ENCODE measurements at places on chromosomes 13 and 19.

- DNase-seq, result no peak
Observed at GRCh38 chr19:11028146-11028545, 61.1 kb upstream of the LDLR start.

DNA sequence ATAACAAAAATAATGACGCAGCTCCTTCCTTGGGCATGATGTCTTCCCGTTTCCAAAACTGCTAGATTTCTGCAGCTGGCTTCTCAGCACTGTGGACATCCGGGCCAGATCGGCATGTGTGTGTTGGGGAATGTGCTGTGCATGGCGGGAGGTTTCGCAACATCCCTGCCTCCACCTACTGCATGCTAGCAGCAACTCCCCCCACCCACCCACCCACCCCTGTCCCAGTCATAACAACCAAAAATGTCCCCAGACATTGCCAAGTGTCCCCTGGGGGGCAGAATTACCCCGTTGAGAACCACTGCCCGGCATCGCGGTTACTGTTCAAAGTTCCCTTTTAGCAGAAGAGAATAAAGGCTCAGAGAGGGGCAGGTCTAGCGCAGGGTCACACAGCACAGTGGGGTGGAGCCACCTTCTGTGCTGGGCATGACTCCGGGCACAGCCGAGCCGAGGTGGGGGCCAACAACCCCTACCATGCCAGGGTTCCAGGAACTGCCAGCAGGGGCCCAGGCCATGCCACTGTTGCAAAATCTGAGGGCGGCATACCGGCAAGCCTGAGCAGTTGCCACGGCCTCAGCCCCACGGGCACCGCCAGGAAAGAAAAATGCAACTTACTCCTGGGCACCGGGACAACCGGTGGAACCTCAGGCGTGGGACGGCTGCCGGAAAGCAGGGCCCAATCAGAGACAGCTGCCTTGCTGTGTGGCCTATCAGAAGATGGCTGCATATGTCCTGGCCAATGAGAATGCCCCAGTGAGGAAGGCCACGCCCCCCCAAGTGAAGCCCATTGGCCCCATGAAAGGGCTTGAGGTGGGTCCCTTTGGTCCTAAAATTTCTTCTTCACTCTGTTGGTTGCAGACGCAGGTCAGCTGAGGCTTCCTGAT is 22.5 kb upstream of the NFIC start:
- peak; percentile 73 for DNase-seq

GRCh38 chr13:106958621-106959048 is 390.7 kb upstream of the ARGLU1 start:
- DNase-seq, result no peak

- DNase-seq, result no peak
Observed at GRCh38 chr13:40470660-40471059, 195.8 kb downstream of the FOXO1 start.

DNA sequence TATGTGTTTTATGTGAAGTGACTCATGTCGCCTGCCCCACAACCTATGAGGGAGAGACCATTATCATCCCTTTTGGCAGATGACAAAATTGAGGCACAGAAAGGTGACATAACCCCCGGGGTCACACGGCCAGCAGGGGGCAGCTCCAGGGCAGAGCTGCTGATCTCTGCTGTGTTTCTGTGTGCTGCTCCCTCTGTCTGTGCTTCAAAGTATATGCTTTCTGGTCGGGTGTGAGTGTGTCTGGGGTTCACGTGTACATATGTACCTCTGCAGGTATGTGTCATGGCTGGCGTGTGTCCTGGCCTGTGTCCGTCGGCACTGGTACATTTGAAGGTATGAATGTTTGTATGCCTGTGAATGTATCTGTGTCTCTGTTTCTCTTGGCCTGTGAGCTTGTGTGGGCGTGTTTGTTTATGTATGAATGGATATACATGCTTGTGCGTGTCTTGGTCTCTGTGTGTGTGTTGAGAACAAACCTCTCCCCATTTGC is 7.1 kb downstream of the LIPE start:
- no peak for DNase-seq

- DNase-seq, result no peak
Observed at GRCh38 chr19:14367016-14367415, 14.2 kb upstream of the ADGRE5 start.

GRCh38 chr19:8253678-8254077 is 44.5 kb downstream of the CERS4 start:
- no peak for DNase-seq

GRCh38 chr19:9584073-9584833 is at the start of gene ZNF121:
Gene ZNF121 (minus strand): TSS chr19:9584504. CDS start chr19:9568097, 16,407 bp downstream.
- peak; percentile 75 for DNase-seq

GRCh38 chr19:33406521-33407139 is 33.1 kb downstream of the CEBPG start:
- peak; percentile 42 for DNase-seq

GRCh38 chr19:5321851-5322681 is 18.5 kb downstream of the PTPRS start:
- DNase-seq, result no peak

GRCh38 chr19:54644056-54644455 is 13.8 kb downstream of the LILRB1 start:
- DNase-seq, result peak; percentile 58

DNA sequence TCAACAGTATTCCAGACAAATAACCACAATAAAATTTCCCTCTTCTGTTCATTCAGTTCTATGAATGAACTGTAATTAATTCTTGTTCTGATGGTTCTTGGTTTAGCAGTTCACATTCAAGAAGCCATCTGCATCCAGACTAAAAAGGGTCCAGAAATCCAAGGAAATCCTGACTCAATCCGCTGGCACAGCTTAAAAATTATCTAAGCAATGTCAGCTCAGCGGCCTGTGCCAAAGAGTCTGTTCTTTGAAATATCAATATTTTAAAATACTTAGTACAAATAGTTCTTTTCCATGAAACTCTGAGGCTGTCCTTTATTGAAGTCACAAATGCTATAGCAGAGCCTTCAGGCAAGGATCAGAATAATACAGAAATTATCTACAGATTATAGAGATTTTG is 57.2 kb downstream of the DHRS12 start:
- no peak for DNase-seq

DNA sequence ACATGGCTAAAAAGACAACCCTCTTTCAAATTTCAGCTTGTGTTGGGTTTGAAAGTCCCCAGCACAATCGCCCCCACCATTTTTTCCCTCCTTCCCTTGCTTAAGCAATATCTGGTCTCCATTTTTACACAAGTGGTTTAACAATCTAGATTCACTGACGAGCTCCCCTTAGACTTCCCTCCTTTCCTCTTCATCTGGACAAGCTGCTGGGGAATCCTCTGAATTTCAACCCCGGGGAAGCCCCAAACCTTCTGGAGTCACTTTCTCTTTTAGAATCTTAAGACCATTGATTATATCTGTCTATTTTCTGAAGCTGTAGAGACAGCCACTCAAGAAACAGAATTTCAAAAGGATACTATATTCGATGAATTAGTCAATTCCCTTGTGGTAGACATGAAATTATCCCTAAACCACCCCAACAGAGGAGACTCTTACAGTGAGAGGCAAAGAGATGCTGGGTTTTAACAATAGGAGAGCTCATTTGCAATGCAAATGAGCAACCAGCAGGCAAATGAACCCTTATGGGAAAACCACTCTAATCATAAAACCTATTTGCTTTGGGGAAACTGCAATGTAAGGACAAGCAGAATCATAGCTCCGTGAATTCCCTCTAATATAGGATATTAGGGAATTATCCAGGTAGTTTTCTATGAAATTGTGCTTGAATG is 78.9 kb downstream of the TEX26 start:
- DNase-seq, result peak; percentile 13

- no peak for DNase-seq
Observed at GRCh38 chr19:30609656-30610270, 237.6 kb downstream of the ZNF536 start.

GRCh38 chr13:99041337-99041736 is 63.5 kb upstream of the DOCK9 start:
- no peak for DNase-seq

DNA sequence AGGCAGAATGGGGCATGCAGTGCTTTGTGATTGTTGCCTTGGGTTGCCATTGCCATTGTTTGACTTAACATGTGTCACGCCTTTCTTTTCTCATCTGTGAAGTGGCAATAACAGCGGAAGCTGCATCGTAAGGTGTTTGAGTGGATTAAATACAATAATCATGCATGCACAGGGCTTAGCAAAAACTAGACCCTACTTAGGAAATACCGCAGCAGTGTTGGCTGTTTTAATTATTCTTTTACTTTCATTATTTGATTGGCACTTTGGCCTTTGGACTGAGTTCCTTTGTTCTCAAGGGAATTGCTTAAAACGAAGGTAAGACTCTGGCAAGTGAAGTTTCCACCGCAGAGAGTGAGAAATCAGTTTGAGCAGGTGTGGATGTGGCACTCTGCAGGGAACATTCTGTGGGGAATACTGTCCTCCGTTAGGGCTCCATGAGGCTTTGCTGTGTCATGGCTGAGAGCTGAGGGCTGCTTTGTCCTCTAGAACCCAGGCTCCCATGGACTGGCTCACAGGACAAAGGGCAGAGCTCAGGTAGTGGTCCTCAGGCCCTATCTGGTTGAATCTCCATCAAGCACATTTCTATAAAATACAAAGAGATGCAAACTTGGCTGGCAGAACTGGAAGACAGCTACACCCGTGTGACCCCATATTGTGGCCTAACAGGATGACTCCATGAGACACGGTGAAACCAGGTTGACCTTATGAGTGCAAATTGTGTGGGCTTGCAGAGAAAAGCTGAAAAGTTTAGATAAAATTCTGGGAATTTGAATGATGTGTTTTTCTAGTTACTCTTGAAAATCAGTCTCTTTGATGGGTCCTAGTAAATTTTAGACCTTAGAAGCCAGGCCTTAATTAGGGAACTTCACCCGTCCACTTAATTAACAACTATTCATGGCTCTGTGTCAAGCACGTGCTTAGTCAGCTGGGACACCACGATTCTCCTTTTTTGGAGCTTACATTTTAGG is 407.2 kb downstream of the KCNRG start:
- DNase-seq, result no peak

DNA sequence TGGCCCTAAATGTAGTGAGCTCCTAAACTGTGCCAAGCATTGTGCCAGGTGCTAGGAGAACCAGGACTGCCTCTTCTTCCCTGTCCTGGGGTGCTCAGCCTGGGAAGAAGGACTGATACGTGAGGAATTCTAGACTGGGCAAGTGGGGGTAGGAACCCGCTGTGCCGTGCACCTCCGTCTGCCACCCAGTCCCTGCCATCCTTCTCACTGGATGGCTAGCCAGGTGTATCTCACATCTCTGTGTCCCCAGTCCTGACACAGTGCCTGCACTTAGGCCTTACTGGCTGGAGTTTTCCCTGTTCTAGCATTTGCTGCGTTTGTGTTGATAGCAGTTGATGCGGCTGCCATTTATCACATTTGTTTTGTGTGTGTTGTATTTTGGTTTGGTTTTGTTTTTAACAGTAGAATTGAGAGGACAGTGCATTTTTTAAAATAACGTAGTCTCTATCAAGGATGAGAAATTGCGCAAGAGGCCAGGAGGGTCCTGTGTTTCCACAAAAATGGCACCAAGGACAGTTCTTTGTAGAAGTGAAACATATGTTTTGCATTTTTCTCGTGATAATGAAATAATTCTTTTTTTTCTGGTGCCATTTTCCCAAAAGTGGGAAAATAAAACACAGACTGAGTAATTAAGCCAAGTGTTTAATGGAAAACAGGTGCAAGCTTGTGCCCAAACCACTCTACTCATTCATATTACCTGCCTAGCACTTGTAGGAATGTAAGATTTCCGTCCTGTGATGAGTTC is 4.7 kb upstream of the GPR183 start:
- DNase-seq, result no peak

DNA sequence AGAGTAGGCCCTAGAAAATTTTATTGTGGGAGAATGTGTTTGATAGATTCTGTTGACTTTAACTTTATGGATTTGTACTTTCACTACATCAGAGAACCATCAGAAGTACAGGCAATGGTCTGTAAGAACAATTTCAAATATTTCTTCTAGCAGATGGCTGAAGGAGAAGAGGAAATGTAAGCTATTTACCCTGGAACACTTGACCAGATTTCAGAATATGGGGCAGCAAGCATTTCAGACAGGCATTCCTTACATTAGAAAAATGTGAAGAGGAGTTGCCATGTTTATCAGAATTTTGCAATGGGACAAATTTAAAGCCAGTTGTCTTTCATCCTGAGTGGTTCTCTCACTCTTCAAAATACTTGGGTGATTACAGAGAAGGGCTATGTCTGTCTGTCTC is 7.5 kb downstream of the FRY start:
- no peak for DNase-seq

DNA sequence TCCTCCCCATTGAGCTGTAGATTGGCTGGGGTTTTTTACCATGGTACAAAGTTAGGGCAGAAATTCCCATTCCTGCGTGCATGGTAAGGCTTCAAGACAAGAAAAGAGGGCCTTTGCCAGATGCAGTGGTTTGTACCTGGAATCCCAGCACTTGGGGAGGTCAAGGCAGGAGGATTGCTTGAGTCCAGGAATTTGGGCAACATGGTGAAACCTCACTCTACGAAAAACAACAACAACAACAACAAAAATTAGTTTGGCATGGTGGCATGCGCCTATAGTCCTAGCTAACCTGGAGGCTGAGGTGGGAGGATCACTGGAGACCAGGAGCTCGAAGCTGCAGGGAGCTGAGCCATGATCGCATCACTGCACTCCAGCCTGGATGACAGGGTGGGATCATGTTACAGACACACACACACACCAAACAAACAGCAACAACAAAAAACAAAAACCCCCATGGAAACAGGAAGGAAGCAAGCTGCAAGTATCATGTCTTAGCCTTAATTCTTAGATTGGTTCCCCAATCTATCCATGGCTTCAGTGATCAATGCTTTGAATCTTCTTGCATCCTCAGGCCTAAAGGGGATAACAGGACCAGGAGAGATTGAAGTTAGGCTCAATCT is 5.5 kb upstream of the WTIP start:
- no peak for DNase-seq

DNA sequence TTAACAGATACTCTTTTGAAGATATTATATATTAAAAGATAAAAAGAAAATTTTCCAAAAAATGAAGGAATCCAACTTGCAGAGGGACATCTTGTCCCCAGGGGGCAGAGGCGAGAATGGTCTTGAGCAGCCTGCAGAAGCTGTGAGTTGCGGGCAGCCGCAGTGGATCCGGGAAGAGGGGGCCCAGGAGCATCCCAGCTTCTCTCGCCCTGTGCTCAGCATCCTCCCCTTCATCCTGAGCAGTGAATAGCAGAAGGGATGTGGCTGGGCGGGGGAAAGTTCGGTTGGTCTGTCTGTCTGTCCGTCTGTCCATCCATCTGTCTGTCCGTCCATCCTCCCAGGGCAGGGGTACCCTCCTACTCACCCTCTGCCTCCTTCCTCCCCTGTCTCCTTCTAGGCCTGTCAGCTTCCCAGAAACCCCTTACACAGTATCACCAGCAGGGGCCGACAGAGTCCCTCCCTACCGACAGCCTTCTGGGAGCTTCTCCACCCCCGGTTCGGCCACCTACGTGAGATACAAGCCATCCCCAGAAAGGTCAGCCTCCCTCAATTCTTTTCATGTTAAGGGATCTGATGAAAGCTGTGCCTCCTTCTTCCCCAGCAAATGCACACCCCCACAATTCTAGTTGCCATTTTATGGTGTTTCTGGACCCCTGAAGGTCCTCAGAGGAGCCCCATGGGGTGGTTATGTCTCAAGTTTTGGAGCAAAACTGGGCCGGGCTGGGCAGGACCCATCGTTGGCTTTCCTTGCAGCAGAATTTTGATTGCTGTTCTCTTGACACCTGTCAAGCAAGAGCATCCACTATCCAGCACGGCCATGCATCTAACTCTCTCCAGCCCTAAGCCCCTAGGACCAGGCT is 81.6 kb downstream of the DPF1 start:
- DNase-seq, result peak; percentile 80

GRCh38 chr13:36154567-36155291 is 23.5 kb upstream of the DCLK1 start:
- no peak for DNase-seq

- no peak for DNase-seq
Observed at GRCh38 chr19:52527956-52528351, 486 bp downstream of the ZNF808 start.
